Right hindlimb (tissue), 1 donor: ENCODE measurements at places on chromosomes 4 and X.

DNA sequence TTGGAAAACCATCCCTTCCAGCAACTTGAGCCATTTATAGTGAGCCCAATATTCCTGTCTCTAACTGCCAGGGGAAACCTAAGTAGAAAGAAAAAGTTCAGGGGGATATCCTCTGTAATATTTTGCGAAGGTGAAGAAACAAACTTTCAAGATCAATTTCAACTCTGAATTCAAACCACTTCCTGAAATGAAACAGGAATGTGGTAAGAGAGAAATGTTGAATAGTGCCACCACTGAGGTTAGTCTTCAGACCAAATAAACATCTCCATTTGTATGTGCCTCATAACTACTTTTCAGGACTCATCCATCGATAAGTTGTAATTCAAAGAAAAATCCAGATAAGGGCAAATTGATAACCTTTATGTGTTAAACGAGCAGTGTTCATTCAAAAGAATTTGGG lies 128.7 kb downstream of the GABRB1 start:
- DNase-seq = no peak

- no peak for DNase-seq
Measured at GRCh38 chr4:5756271-5756670, 45.3 kb downstream of the EVC start.

- no peak for DNase-seq
Measured at GRCh38 chrX:43493756-43494155, 162.3 kb upstream of the MAOA start.

DNA sequence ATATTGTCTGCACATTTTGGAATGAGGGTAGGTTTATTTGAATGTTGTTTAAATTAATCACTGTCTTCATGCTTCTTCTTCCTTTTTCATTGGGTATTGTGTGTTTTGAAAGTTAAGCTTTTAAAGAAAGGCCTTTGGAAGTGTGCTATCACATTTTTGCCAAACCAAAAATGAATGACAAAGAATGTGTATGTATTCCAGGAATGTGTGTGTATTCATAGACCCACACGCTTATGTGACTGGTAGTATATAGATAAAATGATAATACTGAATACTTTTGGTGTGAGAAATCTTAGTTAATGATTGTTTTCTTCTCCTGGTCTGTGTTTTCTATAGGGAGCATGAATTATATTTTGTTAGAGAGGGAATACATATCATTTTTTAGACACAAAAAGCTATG lies 404.4 kb downstream of the TLL1 start:
- no peak for DNase-seq

GRCh38 chr4:85790582-85790981 lies 315.6 kb downstream of the ARHGAP24 start:
- DNase-seq = no peak

DNA sequence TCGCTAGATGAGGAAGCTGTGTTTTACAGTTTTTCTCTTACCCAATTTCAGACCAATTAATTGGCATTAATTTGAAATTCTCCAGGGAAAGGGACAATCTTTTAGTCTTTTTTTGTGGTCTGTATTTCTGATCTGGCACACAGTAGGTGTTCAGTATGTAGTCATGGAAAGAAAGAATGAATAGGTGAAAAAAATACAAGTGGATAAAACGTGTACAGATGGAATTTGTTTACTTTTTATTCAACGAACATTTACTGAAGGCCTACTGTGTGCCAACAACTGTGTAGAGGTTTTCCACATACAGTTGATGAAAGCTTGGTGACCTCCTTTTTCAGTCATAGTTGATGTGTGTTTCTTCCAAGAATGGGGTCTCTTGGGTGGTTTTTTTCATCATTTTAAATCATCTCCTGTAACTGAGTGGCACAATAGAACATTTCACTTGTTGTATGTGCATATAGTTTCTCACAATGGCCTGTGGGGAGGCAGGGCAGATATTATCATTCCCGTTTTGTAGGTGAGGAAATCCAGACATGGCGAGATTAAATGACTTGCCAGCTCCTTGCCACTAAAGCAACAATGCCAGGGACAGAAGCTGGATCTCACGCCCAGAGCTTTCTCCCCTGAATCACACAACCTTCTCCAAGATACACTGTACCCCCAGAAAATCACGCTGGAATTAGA lies 102.4 kb downstream of the CEP135 start:
- no peak for DNase-seq

DNA sequence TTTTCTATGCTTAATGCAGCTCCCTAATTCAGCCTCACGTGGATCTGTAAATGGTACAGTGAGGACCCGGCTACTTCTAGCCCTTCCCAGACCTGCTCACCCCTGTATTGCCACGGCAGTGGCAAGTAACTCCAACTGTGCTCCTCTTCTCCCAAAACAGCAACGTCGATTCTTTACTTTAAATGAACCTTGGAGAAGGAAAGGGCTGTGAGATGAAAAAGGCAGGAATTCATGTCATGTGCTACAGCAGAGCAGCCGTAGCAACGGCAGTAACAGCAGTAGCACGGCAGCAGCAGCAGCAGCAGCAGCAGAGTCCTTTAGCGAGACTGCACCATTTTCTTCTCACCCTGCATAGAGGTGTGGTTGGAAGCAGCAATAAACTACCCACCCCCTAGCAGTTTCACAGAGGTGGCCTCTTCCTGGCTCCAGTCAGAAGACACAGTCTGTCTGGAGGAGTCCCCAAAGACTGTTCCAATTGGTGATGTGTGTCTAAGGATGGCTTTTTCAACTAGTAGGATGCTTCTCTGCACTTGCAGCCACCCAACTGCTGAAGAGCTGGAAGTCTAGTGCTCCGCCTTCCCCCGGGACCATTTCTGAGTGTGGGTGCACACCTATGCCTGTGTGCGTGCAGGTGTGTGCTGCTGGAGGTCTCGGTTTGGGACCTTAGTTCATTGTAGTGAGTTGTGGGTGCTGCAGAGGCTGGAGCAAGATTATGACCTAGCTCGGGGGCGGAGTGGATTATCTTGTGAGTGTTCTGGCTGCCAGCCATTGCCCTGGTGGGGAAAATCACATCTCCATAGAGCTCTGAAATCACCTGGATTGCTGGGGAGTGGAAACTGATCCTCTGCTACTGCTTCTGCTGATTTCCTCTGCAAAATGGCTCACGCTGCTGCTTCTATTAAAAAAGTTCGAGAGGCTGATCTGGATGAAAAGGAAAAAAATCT lies 67.2 kb downstream of the ANK2 start:
- peak; percentile 35 for DNase-seq
